Stimulated activated CD4-positive, alpha-beta T cell treated with anti-CD3 and anti-CD28 coated beads, Interleukin-15, amount 100 ng/mL, for 1 hour (primary cell): ENCODE measurements at places on chromosomes 12 and 14.
A peak's percentile ranks its signal among the peaks of the same experiment; 100 is the strongest.

- DNase-seq, result no peak
Observed at GRCh38 chr14:66649498-66649897, 141.6 kb downstream of the GPHN start.

- no peak for DNase-seq
Observed at GRCh38 chr12:94961911-94962310, 41.6 kb downstream of the NDUFA12 start.

DNA sequence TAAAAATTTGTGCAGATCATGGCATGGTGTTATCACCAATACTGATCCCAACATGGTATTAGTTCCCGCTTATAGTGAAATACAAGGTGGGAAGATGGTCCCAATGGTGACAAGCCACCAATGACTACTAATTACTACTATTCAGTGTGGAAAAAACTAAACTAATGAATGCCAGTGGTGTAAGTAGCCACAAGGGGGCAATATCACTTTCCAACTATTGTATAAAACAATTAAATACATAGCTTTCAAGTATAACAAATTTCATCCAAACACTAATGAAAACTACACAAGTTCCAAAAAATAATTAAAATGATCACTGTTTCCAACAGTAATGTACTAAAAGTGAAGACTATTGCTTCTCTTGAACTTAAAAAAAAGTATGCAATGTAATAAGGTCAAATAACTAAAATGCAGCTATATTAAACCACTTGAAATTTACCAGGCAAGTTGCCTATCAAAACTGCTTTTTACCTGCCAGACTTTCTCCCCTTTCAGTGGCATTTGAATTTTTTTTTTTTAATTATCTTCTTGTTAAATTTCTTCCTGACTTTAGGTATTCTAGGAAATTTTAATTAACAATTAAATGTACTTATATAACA lies 58.0 kb downstream of the PAPLN start:
- no peak for DNase-seq

DNA sequence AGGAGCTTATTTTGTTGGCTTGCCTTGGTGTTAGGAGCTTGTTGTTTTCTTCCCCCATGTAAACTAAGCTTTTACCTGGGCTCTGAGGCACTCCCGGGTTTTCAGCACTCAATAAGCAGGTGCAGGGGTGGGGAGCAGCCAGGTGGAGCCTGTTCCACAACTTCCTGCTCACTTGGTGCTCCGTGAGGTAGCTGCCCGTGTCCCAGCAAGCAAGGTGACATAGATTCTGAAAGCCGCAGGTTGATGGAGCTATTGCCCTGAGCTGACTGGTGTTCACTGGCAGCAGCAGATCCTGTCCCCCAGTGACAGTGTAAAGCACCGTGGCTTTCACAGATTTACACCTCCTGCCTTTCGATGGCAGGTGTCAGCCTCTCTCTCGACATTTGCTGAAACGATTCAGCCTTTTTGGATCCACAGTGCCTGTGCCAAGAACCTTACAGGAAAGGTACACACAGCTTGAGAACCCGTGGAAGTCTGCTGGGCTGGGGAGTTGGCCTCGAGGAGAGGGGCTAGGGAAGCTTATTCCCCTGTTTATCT lies 295.7 kb upstream of the FKBP4 start:
- no peak for DNase-seq

DNA sequence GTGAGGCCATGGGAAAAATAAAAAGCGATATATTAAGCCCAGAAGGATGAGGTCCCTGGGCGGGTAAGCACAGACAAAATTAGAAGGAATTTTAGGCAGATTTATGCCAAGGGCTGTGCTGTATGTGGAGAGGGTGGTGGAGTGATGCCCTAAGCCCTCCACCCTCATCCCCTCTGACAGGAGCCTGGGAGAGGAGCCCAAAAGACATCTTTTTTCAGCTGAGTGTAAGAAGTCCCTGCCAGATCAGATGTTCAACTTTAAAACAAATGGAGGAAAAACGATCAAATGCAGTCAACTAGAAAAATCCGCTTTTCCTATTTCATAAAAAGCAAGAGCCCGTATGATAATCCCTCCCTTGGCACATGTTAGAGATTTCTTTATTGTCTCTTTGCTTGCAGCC lies 47.7 kb upstream of the NRXN3 start:
- DNase-seq, result no peak

GRCh38 chr12:2833327-2833726 lies 1.5 kb downstream of the NRIP2 start:
- DNase-seq, result no peak

DNA sequence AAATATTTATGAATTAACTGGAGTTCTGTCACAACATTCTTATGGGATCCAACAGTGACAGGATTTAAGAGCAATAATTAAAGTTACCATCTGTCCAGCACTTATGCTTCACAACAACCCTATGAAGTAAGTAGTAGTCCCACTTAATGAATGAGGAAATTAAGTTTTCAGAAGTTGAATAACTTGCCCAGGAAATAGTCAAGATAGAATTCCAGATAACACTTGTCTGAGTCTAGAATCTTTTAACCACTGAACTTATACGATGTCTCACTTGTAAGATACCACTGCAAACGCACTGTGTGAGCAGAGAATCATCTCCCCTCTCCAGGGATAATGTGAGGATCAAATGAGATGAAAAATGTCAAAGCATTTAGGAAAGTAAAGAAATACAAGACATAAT lies 3.3 kb upstream of the TTC9 start:
- DNase-seq, result no peak

DNA sequence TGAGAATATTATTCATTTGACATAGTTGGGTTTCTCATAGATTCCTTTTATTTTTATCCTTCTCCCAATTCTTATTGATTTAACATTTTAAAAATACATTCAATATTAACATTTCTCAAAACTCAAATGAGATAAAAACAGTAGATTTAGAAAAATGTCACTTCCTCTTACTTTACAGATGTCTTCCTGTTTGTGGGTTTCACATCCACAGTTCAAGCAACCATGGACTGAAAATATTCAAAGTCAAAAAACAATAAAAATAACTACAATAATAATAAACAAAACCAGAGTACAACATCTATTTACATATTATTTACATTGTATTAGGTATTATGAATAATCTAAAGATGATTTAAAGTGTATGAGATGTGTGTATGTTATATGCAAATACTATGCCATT lies 111.3 kb upstream of the SLC16A7 start:
- DNase-seq, result no peak

DNA sequence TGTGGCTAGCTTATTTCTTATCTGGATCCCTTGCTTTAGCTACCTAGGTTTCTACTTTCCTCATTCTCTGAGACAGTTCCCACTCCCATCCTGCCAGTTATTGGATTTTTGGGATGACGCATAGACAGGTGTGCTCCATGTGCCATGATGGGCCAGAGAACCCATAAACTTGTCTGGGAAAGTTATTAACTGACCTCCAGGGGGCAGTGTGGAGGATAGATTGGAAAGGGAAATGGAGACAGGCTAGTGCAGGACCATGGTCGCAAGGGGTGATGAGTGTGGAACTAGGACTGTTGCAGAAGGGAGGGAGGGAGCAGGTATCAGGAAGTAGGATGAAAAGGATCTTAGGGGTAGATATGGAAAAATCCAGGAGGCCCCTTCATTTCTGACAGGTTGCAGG lies 80.3 kb downstream of the ESRRB start:
- DNase-seq, result no peak

DNA sequence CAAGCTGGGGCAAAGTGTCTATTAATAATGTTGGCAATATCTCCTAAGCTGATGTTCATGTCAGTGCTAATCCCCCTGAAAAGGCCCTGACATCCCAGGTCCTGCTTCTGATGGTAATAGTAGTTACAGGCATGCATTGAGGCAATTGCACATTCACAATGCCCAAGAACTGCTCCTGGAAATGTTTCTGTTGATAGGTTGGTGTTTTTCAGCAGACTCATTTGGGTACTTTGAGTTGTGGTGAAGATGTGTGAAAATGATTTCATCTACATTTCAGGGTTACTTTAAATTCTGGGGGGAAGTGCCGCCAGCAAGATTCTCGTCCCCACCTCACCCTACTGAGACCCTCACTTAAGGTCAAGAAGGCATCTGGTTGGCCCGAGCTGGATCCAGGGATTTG lies 92.9 kb downstream of the BBS10 start:
- no peak for DNase-seq

DNA sequence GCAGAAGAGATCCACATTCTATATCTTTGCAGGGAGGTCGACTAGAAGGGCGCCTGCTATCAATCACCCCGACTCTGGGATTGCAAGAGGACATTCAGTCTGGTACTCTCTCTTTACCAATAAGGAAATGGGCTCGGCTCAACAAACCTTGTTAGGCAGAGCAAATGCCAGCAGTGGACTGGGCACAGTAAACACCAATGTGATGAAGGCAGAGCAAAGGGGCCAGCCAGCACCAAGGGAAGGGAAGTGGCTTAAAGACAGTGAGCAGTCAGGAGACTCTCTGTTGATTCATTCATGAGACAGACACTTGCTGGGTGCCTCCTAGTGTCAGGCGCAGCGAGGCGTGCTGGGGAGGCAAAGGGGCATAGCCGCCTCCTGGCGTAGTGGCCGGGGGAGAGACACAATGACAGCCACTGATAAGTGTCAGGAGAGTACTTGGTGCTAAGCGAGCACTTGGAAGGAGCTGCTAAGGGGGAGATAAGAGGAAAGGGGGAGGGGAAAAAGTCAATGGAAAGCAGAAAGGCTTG lies 34.1 kb downstream of the TMCC3 start:
- no peak for DNase-seq

- DNase-seq, result no peak
Observed at GRCh38 chr14:21267886-21268616, 1.2 kb downstream of the HNRNPC start.

DNA sequence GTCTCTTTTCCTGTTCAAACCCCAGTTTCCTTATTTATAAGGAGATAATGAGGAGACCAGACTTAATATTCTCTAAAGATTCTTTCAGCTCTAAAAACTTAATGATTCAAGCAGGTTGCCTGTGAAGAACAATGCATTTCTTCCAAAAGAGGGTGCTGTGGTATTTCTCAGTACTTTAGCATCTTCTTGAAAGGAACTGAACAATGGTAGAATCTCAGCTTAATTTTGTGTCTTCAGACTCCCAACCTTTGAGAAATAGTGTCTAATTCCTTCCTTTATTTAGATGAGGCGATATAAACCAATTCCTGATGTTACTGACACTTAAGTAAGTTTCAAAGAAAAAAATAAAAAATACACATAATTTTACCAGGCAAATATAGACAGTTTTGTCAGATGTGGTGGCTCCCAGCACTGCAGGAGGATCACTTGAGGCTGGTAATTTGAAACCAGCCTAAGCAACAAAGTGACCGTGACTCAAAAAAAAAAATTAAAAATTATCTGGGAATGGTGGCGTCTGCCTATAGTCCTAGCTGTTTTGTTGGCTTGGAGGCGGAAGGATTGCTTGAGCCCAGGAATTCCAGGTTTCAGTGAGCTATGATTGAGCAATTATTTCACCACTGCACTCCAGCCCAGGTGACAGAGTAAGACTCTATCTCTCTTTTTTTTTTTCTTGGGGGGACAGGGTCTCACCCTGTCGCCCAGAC lies 76.9 kb upstream of the PSMA6 start:
- no peak for DNase-seq

DNA sequence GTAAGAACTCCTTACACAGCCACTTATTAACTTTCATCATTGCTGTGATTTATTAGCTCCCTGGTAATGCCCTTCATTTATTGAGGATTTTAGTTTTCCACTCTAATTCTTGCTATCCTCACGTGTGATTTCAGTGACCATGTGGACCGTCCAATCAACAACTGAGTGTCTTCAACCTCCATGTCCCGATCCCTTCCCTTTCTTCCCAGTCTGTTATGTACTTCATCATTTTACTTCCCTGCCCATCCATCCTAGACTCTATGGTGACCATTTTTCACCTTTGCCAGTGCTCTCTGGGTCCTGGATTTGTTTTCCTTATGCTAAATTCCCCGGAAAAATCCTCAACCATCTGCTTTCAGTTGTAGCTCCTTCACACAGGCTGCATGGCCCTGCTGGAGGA lies 111.0 kb downstream of the MSRB3 start:
- no peak for DNase-seq

DNA sequence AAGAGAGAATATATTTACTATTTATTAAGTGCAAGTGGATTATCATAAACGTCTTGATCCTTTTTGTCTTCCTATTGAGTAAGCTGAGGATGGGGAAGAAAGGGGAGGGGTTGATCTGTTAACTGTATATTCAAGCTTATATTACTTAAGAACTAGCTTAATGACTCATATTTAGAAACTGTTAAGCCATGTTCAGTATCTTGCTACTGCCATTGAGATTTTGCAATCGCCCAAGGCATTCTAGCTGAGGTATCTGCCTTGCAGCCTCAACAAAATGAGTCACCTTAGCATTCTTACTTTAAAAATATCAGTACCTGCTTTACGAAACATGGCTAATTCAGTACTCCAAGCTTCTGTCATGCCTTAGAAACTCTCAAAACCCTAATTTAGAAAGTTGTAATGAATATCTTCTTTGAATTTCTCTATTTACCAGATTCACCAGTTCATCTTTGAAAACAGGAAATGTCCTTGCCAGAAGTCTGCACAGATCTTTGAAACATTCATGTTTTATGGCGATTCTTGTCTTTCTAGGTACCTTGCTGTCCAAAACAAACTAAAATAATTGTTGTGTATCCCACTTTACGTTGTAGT lies 76.1 kb downstream of the ALG10B start:
- DNase-seq, result no peak

DNA sequence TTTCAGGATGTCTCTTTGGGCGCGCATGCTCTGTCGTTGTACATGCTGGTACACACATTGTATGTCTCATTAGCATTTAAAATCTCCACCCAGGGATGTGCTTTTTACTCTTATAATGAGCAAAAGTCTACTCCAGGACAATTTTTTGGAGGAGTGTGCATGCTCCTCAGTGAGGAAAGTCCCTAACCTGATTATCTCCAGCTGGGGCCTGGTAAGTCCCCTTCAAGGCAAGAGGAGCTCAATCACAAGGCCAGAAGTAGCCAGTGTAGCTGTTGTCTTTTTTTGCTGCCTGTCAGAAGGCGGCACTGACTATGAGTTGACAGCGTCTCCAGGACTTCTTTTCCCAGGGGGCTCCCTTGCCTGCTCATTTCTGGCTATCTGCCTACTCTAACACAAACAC lies 218.3 kb upstream of the CNTN1 start:
- no peak for DNase-seq

DNA sequence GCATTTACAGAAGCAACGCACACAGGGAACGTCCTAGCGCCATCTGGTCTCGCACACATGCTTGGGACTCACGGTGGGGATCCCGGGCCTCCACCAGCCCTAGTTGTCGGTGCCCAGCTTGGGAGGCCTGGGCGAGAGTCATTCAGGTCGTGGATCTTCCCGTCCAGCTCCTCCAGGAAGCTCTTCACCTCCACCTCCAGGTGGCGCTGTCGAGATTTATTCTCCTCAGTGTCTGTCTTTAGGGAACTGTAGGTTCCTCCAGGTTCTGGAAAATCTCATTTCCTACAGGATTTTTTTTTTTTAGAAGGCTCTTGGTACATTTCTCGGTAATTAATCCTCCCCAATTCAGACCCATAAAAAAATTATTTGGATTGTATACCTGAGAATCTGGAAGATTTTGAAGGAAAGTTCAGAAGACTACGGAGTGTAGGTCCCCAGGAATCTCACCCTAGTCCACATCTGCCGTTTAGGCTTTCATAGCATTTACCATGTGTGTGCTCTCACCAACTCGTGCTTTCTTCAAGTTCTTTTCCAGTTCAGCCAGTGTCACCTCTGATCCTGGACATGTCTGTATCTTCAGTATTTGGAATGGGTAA lies 910.0 kb downstream of the TMEM121 start:
- peak; percentile 52 for DNase-seq
